ENCODE measurements at places on chromosomes 12 and 14.

GRCh38 chr14:26606729-26607312, 9.0 kb upstream of the NOVA1 start:
- no peak for DNase-seq

- DNase-seq = no peak
These were observed 7.0 kb upstream of the RASSF3 start for GRCh38 chr12:64603183-64603841.

DNA sequence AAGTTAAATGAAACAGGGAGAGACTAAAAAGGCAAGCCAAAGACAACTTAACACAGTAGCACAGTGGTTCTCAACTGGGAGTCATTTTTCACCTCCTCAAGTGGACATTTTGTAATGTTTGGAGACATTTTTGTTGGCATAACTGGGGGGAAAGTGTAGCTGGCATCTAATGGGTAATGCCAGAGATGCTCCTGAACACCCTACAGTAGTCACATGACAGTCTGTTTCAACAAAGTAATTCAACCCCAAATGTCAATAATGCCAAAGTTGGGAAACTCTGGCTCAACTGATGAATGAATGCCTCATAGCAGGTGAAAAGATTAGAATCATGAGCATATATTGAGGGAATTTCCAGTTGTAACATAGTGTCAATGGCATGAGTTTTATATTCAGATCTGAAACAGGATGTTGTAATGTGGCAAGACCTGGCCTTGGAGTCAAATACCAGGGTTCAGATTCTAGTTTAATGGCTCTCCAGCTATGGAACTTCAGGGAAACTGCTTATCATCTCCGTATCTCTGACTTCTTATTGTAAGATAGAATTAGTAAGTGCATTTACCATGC, 2.4 kb upstream of the OR4K5 start:
- DNase-seq = no peak

DNA sequence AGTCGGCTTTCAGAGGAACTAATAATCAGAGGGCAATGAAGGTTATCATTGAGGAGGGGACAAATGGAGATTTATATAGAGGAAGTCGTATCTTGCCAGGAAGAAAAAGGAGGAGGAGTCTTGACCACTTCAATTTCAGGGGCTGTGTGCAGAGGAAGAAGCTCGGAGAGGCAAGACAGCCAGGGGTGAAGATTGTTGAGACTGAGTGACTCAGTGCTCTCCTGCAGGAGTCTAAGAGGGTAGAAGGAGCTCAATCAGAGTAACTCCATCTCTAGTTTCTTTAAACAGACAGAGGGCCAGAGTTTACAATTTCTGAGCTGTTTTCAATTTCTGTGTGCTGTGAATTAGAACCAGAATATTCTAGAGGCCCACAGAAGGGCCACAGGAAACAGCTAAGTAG, 439.3 kb upstream of the PRICKLE1 start:
- no peak for DNase-seq

- DNase-seq = no peak
These were observed 38.9 kb downstream of the KCNC2 start for GRCh38 chr12:75170640-75171185.

DNA sequence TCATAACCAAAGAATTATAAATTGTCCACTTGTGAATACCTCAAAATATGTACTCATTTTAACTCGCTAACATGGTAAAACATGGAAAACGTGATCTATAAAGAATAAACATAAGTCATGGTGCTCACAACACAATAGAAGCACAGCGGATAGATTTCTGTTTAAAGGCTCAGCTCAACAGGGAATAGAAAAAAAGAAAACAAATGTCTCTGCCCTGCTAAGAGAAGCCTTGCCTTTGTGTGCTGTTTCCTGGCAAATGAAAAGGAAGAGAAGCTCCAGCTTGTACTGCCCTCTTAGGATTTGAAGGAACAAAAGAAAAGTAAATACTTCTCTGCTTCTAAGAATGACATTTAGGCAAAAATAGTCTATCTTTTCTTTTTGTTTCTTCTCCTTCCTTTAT, 121.0 kb upstream of the KRR1 start:
- DNase-seq = no peak

DNA sequence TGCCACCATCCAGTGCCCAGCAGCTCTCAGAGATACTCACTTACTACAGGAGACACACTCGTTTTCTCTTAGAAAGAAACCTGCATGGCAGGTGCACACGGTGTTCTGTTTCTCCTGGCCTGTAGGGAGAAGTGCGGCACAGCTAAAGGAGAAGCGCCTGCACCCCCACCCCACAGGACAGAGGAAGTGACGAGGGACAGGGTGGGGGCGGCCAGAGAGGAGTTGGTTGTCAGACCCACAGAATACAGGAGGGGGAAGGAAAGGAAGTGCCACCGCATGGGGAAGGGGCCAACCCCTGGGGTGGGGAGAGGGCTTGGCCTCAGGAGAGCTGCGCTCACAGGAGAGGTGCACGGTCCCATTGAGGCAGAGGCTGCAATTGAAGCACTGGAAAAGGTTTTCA, 8.8 kb downstream of the TNFRSF1A start:
- DNase-seq = no peak

DNA sequence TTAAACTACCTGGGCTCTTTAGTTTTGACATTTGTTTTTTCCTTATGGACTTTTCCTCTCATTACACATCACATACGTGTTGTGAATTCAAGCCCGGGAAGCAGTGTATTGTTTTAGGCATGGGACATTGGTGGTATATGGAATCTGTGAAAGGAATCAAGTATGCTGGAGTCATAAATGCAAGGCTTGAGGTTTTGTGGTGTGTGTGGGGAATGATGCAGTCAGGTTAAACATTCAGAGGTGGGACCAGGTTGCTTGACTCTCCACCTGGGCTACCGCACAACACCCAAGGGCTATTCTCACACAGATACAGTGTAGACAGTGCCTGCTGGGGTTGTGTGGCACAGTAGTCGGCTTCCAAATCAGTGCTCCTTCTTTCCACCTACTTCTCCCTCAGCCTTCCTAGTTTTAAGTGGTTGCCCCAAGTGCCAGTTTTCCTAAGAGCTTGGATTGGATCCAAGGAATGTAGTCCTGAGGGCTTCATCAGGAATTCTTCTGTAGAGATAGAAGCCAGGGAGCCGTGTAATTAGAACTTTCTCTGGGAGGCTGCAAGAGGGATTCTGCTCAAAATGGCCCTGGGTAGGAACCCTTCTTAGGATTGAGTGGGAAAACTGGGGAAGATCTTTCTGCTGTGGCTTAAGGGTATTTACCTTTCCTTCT, 243.7 kb downstream of the C12orf75 start:
- DNase-seq = no peak

DNA sequence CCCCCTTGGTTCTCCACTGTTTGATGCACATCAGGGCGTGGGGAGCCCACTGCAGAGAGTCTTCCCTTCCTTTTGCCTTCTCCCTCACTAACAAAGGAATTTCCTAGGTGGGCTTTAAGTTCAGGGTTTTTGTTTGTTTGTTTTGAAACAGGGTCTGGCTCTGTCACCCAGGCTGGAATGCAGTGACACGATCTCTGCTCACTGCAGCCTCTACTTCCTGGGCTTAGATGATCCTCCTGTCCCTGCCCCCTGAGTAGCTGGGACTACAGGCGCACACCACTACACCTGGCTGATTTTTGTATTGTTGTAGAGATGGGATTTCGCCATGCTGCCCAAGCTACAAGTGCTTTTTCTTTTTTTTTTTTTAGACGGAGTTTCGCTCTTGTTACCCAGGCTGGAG, 33.8 kb downstream of the EP400 start:
- no peak for DNase-seq

- peak; percentile 78 for DNase-seq
These were observed at the start of gene G2E3 for GRCh38 chr14:30558675-30559555. TSS of gene G2E3 (plus strand) at chr14:30559158. CDS start at chr14:30581080, 21,922 bp downstream.

DNA sequence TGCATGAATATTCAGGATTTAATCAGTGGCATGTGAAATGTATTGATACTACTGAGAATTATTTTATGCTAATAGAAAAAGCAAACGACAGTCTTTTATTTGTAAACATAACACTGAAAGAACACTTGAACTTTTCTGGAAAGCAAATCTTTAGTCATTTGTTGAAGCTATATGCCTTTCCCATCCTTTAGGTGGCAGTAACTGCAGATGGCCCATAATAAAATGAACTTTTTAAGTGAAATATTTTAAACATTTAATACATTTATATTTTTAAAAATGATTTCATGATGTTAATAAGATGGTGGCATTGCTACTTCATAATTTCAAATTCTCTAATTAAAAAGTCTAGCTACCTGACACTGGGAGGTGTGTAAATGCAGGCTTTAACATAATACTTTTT, 13.9 kb upstream of the KRR1 start:
- DNase-seq = no peak

DNA sequence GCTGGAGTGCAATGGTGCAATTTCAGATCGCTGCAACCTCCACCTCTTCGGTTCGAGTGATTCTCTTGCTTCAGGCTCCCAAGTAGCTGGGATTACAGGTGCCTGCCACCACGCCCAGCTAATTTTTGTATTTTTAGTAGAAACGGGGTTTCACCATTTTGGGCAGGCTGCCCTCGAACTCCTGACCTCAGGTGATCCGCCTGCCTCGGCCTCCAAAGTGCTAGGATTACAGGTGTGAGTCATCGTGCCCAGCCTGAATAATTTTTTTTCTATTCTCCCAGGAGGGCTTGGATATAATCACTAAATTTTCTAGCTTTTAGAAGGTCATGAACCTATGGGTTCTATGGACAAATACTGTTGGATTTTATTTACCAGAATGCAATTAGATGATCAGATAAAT, 44.7 kb upstream of the GNPNAT1 start:
- no peak for DNase-seq

- no peak for DNase-seq
These were observed 80.6 kb upstream of the ETV6 start for GRCh38 chr12:11568762-11569478.

- no peak for DNase-seq
These were observed 3.8 kb downstream of the PGF start for GRCh38 chr14:74951443-74952179.

DNA sequence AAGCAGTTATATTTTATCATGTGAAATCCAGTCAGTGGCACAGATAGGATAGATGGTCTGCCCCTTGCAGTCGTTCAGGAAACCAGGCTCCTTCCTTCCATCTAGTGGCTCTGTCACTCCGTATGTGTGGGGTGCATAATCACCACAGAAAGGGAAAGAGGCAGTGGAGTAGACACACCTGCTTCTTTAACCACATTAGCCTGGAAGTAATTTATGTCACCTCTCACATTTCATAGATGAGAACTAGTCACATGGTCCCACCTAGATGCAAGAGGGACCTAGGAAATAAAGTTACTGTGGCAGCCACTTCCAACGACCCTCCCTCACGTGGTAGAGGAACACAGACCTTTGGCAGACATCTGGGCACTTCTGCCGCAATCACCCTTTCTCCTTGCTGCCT, 14.2 kb upstream of the RNU6-8 start:
- DNase-seq = no peak

DNA sequence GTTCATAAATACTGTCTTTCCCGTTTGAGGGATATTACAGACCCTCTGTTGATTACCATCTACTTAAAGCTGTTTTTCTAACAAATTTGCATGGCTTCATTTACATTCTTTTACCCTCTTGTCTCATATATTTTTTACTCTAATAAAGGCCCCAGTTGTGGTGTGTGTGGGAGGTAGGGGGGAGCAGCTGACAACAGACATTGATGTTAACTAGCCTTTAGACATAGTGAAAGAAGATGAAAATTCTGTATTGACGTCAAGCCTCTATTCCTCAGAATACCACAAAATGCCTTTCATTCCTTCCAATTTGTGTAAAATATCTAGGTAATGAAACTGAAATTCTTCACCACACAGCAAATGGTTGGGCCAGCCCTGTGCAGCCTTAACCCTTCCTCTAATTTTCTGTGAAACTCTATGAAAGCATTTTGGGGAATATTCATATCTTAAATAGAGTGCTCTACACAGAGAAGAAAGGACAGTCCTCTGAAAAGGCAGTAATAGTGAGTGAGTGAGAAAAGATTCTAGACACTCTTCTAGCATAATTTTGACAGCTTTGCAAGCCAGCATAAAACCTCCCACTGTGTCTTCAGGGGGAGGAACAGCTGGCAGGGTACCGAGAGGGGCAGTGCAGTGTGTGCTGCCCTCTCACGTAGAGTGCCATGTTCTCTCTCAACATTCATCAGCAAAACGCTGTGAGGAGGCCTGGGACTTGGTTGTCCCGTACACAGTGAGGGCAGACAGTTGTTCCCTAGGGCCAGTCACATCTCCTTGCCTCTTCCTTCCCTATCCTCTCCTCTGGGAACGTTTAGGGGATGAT, 20.1 kb upstream of the CERS5 start:
- no peak for DNase-seq

DNA sequence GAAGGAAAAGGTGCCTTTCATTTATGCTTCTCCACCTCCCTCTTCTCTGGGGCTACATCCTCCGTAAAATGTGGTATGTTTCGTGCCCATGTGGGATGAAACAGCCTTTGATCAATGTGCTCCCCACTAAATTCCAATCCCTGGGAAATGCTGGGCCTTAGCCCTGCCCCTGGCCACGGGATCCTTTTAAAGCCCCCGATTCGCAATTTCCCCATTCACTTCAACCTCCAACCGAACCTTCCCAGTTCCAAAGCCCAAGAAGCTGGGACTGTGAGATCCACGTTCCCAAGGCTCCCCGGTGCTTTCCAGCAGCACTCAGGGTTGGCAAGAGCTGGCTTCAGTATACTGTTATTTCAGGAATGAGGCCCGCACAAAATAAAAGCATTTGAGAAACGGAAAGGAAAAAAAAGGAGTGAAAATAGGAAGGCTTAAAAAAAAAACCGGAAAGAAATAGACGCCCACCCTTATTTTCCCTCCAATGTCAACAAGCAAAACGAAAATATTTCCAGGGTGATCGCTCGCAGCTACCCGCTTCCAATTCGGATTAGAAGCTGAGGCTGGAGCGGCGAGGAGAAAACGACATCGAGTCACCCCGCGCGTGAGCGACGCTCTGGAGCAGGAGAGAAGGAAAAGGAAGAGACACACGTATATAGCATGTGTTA, 1.3 kb upstream of the FOXG1 start:
- DNase-seq = no peak

DNA sequence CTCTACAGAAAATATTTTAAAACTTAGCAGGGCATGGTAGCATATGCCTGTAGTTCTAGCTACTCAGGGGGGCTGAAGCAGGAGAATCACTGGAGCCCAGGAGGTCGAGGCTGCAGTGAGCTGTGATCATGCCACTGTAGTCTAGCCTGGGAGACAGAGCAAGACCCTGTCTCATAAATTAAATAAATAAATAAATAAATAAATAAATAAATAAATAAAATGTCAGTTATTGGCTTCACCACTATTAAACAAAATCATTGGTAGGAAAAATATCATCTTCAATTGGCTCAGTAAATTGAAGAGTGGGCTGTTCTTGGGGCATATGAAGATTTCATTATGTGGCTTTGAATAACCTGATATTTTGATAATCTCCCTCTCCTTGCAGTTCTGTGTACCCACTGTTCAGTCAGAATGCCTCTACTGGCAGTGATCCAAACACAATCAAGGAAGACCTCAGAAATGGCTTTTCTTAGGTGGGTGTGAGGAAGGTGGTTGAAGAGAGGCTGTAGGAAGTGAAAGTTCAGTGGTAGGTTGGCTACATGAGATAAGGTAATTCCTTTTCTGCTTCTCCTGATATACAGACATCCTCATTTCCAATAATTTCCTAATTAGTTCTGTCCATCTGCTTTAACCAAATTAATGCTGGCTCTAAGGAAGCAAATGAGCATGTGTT, 175.8 kb downstream of the MSRB3 start:
- DNase-seq = no peak

Measured in A549 (cell line).